ENCODE measurements at places on chromosomes 11 and 22.

DNA sequence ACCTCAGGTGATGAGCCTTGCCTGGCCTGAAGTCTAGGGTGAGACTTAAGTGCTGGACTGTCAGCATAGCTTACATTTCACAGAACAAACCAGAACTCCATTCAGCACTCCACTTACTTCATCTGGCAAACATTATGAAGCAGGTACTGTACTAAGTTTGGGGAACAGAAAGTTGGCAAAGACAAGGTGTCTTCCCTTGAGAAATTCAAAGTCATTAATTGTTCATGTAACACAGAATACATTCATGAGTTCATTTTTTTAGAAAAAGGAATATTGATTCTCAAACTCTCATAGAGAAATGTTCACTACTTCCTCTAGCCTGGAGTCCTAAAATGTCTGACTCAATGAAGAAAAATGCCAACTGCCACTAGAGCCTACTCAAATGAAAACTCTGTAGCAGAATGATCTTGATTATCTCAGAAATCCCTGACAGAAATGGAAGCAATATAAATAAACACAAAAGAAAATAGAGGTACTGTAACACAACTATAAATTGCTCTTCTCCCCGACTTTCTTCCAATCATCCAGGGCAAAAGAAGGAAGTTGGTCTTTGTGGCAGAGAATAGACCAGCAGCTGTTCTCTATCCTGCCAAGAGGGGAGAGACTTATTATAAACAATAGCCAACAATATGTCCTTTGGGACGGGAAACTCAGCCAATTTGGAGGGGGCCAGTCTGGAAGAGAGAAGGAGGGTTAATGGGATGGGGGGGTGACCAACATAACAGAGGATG lies 129.2 kb upstream of the MTMR2 start:
- DNase-seq: no peak

DNA sequence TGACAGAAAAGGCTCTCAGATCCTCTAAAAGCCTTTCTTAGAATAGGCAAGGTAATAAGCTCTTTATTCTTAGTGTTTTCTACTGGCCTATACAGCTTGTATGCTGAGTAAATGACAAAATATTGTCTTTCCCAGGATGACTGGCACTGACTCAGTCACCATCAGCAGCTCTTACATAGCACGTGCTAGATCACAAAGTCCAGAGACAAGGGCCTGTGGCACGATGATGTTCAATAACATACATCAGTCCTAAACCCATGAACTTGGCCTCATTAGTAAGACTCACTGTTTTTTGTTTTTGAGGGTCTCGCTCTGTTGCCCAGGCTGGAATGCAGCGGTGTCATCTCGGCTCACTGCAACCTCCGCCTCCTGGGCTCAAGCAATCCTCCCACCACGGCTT lies 42.7 kb downstream of the CELF1 start:
- DNase-seq: no peak

DNA sequence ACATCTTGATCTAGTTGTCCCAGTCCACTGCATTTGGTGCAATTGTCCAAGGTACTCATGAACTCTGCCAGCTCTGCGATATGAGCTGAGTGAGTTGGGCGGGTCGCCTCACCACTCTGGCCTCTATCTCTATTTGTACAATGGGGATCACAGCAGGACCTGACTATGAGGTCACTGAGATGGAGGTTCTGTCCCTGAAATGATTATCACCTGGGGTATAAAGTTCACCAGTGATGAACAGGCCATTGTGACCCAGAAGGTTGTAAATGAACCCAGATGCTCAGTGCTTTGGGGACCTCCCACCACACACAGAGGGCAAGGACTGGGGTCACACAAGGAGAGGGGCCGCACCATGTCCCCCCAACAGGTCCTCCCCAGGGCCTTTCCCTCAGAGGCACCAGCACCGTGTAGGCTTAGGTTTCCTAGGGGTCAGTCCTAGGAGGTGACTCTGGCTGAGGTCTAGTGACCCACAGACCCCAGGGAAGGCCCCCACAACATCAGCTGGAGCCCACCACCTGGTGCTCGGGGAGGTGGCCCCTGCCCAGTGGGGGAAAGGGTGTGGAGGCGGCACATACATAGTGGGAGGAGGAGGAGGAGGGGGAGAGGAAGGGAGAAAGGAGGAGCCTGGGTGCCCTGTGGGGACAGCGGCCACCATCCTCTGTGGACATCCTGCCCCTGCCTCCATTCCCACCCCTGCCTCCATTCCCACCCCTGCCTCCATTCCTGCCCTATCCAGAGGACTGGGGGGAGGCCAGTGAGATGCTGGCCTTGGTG lies 25.0 kb upstream of the IGLL1 start:
- DNase-seq: no peak

- peak; percentile 81 for DNase-seq
Measured at GRCh38 chr11:118608360-118609227, 1.2 kb downstream of the PHLDB1 start.

DNA sequence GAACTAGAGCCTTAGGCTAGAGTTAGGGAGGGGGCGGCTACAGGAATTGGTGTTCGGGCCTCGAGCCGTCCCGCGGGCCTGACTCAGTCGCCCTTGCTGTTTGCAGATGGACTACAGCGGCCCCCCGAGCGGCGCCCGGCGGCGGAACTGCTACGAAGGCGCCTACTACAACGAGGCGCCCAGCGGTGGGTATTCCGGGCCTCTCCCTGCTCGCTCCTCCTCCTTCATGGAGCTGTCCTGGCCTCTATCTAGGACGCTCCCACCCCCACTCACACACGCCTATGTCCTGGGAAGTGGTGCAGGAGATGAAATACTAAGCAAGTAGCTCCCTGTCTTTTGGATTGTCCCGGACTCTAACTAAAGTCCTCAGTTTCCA lies 1.4 kb downstream of the MYOD1 start:
- peak; percentile 11 for DNase-seq

- DNase-seq: no peak
Measured at GRCh38 chr22:33409079-33409478, 350.9 kb upstream of the SYN3 start.

DNA sequence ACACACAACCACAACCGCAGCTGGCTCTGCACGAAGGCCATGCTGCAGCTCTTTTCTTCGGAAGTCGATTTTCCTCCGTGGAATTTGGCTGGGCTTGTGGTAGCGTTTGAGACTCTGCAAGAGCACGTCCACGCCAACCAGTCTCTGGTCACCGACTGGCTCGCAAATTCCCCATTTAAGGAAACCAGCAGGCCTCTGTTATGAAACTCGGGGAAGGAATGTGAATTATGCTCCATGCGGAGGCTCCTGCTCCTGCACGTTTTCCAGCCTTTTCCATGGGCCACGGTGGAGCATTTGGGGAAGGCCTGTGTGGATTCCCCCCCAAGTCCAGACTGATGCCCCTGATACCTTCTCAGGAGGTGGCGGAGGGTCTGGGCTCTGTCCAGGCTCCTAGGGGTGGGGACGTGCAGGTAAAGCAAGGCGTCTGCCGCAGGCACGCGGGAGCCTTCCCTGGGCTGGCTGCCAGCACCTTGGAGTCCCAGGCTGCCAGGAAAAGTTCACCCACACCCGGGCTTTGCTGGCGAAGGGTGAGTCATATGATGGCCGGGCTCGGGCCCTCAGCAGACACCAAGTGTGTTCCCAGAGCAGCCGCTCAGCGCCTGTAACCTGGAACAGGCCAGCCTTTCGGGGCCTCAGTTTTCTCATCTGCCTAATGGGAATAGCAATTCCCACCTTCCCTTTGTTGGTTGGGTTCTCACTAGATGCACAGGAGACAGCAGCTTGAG lies 41.9 kb downstream of the LRP5 start:
- no peak for DNase-seq

DNA sequence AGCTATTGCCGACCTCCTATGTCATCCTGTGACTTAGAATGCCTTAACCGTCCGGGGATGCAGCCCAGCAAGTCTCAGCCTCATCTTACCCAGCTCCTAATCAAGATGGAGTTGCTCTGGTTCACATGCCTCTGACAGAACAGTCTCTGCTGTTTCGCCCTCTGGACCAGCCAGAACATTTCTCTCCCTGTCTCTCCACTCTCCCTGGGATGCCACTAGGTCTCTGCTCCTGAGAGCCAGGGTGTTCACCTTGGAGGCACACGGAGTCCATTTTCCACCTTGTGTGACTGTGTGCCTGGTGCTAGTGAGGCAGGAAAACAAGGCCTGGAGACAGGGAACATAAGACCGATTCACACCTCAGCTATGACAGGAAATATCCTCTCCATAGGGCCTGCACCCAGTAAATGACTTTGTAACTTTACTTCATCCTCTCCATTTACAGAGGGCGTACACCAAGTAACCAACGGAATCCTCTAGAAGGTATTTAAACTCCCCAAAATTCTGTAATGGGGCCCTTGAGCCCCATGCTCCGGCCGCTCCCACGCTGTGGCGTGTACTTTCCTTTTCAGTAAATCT lies 16.8 kb upstream of the B4GALNT4 start:
- DNase-seq: peak; percentile 26

DNA sequence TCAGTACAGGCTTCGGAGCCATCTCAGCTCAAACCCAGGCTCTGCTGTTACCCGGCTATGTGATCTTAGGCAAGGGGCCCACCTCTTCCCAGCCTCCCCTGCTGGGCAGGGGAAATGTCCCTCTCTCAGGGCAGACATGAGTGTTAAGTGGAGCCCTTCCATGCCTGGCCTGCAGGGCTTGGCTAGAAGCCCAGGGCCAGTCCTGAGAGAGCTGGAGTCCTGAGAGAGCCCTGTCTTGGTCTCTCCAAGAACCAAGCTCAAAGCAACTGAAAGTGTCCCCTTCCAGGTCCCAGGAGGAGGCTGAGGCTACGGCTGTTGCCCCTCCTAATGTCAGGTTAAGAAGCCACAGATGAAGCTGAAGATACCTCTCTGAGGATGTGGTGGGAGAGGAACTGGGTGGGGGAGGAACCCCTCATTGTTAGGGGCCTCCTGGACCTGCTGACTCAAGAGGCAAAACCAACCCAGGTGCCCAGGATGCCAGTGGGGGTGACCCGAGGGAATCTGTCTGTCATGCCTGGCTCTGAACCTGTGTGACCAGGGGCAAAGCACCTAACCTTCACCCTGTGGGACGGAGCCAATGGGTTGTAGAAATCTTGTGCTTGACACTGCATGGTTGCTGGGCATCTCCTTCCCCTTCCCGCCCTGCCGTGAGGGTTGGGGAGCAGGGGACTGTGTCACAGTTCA lies 4.2 kb downstream of the ZP1 start:
- DNase-seq: no peak

DNA sequence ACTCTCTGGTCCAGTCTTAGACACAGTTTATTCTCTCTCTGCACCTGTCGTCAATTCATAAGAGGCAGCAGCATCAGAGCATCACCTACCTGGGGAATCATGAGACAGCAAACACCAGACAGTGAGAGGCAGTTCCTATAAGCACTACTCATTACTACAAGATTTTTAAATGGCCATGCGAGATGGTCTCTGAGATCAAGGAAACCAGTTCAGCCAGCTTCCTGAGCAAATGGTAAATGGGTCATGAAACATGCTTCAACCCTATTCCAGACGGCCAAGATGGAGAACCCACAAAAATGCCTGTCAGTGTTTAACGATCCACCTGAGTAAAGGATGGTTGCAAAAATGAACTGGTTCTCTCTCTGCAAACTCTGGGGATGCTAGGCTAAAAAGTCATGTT lies 52.9 kb downstream of the SYTL2 start:
- no peak for DNase-seq

GRCh38 chr22:30824096-30824495 lies 129.4 kb downstream of the OSBP2 start:
- no peak for DNase-seq

- no peak for DNase-seq
Measured at GRCh38 chr11:25587496-25587895, 744.4 kb upstream of the ANO3 start.

DNA sequence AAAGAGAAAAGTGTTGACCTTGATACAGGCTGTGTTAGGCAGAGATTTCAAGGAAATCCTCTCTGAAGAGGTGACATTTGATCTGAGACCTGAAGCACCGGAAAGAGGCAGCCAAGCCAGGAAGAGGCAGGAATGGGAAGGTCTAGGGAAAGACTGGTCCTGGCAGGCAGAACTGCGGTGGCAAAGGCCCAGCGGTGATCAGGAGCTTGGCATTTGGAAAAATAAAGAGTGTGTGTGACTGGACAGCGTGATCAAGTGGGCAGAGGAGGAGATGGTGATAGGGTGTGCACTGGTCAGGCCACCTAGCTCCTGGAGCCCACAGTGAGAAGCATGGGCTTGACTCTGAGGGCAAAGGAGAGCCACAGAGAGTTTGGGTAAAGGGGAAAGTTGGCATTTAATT lies 27.2 kb upstream of the GAB4 start:
- DNase-seq: no peak

DNA sequence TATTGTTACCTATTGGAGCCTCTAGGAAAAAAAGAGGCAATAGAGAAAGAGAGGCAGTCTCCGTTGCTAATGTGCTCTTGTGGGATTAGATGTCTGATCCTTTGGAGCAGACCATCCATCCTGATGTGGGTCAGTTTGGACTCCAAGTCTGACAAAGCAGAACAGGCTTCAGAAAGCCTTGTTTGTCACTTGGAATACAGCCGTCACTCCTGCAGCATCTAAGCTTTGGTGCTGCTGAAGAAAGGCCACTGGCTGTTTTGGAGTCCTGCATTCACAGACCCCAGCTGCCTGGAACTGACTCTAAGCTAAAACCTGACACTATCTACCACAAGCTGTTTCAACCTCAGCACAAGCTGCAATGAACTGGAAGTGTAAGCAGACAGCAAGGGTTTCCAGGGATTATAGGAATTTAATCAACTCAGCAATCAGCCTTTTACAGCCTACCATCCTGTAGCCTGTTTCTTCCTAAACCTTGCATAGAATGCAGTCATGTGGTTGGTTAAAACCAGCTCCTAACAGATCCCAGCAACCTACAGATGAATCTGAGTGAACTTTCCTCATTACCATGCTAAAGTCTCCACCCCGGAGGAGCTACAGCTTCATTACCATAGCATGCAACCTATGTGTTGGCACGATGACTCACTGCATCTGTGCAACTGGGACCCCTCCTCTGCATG lies 3.7 kb upstream of the PLAAT4 start:
- no peak for DNase-seq

DNA sequence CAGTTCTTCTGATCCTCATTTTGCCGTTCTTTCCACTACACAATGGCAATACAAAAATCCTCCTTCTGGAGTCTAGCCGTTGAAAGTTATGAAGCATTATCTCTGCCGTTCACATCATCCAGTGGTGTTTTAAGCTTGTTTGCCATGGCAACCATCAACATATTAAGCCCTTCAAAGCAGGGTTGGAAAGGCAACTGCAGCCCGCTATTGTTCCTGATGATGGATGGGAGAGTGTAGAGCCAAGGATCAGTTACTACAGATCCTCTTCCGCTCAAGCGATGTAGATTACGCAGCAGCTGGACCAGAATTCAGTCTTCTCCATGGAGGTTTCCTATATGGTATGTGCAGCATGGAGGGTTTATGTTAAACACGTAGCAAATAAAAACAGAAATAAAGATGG lies 352.7 kb downstream of the NTM start:
- no peak for DNase-seq

All from CD8-positive, alpha-beta memory T cell (primary cell).